ENCODE measurements at places on chromosomes 11 and 22. TPM values are rescaled to one million over a fixed set of nuclear protein-coding genes. Genes with fewer than 3 reads are reported as not detected.

GRCh38 chr11:47056261-47056915 lies 119.8 kb downstream of the CSTPP1 start:
- H3K36me3 ChIP-seq, result no peaks in the 10 kb centered on the region
- H3K27ac ChIP-seq, result no peak overlapping the region
- no peaks in the 10 kb centered on the region for H3K27me3 ChIP-seq
- H3K4me3 ChIP-seq, result no peak overlapping the region
- no peak for DNase-seq
- H3K4me1 ChIP-seq, result no peaks in the 10 kb centered on the region

GRM5 gene
- 0.05 TPM for polyA plus RNA-seq

DNA sequence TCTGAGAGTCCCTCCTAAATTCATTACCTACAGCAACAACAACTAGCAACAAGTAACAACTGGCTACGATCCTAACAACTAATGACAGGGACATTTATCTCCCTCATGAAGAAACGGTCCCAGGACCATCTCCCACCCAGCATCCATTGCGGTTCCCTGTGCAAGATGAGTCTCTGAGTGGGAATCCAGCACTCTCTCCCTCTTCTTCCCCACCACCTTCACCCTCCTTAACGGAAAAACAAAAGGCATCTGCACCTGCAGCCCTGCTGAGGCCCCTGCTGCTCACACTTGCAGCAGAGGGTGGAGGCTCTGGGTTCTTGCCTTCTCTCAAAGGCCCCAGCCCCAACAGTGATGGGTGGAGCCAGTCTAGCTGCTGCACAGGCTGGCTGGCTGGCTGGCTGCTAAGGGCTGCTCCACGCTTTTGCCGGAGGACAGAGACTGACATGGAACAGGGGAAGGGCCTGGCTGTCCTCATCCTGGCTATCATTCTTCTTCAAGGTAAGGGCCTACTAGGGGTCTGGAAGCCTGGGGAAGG lies at the start of gene CD3G:
Gene CD3G (plus strand): TSS at position 364 of the 535 bp plus-strand sequence. CDS start 80 bp downstream, at position 444.
- H3K4me3 ChIP-seq, result peak within 1 kb of the TSS; percentile 1
- H3K4me1 ChIP-seq, result no peaks in the 10 kb centered on the region
- no peak within 1 kb of the TSS for H3K27ac ChIP-seq
- DNase-seq, result no peak

GRCh38 chr11:87897071-87897470 lies 278.2 kb downstream of the RAB38 start:
- H3K36me3 ChIP-seq, result no peaks in the 10 kb centered on the region
- H3K27me3 ChIP-seq, result no peaks in the 10 kb centered on the region
- DNase-seq, result no peak
- no peak overlapping the region for H3K27ac ChIP-seq
- no peak overlapping the region for H3K4me3 ChIP-seq
- H3K4me1 ChIP-seq, result no peaks in the 10 kb centered on the region

DNA sequence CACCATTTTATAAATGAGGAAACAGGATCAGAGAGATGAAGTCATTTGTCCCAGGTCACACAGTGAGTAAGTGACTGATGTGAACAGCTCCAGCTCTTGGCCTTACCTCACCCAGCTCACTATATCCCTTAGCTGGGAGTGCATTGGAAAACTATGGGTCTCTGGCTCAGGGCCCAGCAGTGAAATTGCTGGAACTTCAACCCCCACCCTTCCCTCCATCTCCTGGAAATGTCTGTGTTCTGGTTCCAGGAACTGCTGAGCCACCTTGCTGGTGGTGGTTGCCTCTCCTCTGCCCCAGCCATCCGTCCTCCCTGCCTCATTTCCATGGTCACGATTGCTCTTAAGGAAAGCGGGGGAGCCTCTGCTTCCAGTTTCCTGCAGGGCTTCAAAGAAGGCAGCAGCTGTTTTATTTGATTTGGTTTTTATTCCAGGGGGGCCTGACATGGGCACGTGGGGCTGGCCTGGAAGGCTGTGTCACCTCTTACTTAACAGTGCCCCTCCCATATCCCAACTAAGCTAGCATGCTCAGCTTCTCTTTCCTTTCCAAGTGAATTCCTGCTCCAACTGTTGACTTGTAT lies 46.2 kb upstream of the CSTF3 start:
- DNase-seq, result no peak
- no peaks in the 10 kb centered on the region for H3K36me3 ChIP-seq
- H3K4me3 ChIP-seq, result no peak overlapping the region

- no peak for DNase-seq
- H3K4me1 ChIP-seq, result peaks cover 10% of the 10 kb centered on the region
- H3K27ac ChIP-seq, result no peak overlapping the region
- no peaks in the 10 kb centered on the region for H3K36me3 ChIP-seq
- no peaks in the 10 kb centered on the region for H3K27me3 ChIP-seq
- H3K4me3 ChIP-seq, result no peak overlapping the region
These were observed 90.4 kb upstream of the SLC25A18 start for GRCh38 chr22:17472932-17473331.

GRCh38 chr11:68632802-68633201 lies 51.5 kb upstream of the GAL start:
- no peak for DNase-seq
- H3K4me1 ChIP-seq, result no peaks in the 10 kb centered on the region
- H3K4me3 ChIP-seq, result no peak overlapping the region
- H3K36me3 ChIP-seq, result no peaks in the 10 kb centered on the region

MEI1 gene
- 1.5 TPM for polyA plus RNA-seq

DNA sequence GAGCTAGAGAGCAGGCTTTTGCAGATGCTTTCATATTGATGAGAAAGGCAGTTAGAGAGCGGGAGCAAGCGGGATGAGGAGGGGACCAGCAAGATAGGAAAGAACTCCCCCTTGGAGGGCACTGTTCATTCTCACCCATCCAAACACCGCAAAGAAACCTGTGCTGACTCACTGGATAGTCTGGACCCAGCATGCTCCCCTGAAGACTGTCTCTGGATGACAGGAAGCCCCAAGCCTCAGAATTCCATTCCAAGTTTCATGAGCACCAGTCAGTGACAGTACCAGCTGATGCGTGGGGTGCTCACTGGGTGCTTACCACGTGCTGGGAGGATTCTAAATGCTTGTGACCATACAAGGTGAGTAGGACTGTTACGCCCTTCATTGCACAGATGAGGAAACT lies 34.2 kb downstream of the MICAL3 start:
- no peak overlapping the region for H3K27ac ChIP-seq
- no peaks in the 10 kb centered on the region for H3K27me3 ChIP-seq
- no peak overlapping the region for H3K4me3 ChIP-seq
- no peak for DNase-seq
